ENCODE measurements at places on chromosomes 2 and 18.

DNA sequence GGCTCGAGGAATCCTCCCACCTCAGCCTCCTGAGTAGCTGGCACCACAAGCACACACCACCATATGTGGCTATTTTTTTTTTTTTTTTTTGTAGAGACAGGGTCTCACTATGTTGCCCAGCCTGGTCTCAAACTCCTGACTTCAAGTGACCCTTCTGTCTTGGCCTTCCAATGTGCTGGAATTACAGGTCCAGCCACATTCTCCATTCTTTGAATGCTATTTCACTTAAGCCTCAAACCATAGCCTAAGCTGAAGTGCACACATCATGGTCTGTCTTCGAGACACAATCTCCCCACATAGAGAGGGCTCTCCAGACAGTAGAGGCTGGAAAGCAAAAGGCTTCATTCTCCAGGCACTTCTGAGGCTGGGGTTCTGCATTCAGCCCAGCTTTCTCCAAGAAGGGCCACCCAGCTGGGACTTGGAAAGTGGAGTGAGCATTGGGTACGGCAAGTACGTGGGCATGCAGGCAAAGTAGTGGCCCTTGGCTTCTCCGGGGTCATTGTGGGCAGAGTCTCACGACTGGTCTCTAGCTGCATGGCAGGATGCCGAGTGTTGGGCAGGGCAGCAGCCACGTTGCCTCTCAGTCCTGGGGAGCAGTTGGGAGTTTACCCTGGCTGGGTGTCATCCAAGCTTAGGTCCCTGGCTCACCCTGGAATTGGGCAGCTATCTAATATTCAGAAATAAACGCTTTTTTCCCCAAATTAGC lies 78.2 kb upstream of the SMAD7 start:
- H3K4me1 ChIP-seq: no peaks in the 10 kb centered on the region
- no peak for DNase-seq
- no peaks in the 10 kb centered on the region for H3K27me3 ChIP-seq
- H3K4me3 ChIP-seq: no peak overlapping the region
- no peak overlapping the region for H3K27ac ChIP-seq

DNA sequence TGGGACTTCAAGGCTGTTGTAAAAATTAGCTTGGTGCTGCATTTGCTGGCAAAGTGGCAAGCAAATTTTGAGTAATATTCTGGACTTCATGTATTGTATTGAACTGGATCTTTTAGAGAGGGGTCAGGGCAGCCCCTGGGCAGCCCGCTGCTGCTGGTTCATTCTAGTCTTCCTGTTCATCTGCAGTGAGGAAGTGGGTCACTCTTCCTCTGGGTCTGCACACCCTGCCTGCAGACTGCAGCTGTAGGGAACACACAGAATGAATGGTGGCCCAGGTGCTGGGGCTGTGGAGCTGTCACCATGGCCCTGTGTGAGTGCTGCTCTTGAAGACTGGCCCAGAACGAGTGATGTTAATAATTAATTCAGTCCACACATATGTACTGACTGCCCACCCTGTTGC lies 9.4 kb downstream of the SH3RF3 start:
- no peak overlapping the region for H3K27ac ChIP-seq
- no peak for DNase-seq
- peaks cover 46% of the 10 kb centered on the region for H3K4me1 ChIP-seq
- H3K27me3 ChIP-seq: no peaks in the 10 kb centered on the region
- H3K4me3 ChIP-seq: no peak overlapping the region

DNA sequence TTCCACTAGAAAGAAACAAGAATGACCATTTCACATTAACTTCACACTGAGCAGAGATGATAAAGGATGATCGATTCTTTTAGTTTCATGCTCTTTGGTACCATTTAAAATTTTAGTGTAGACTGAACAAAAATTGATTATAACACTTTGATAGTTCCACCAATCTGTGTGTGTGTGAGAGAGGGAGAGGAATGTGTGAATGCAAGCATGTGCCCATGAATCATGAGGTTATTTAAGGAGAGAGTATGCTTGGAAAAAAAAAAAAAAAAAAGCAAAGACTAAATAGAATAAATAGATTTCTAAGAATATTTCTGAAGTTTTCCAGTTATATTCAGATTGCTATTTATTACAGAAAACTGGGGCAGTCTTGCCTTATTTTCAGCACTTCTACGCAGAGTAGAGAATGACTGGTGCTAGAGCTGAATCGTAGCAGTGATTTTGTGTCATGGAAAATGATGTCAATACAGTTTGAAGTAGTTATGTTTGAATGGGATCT lies 900.8 kb downstream of the SLC4A3 start:
- no peaks in the 10 kb centered on the region for H3K4me1 ChIP-seq
- DNase-seq: no peak
- H3K36me3 ChIP-seq: no peaks in the 10 kb centered on the region
- no peak overlapping the region for H3K27ac ChIP-seq

DNA sequence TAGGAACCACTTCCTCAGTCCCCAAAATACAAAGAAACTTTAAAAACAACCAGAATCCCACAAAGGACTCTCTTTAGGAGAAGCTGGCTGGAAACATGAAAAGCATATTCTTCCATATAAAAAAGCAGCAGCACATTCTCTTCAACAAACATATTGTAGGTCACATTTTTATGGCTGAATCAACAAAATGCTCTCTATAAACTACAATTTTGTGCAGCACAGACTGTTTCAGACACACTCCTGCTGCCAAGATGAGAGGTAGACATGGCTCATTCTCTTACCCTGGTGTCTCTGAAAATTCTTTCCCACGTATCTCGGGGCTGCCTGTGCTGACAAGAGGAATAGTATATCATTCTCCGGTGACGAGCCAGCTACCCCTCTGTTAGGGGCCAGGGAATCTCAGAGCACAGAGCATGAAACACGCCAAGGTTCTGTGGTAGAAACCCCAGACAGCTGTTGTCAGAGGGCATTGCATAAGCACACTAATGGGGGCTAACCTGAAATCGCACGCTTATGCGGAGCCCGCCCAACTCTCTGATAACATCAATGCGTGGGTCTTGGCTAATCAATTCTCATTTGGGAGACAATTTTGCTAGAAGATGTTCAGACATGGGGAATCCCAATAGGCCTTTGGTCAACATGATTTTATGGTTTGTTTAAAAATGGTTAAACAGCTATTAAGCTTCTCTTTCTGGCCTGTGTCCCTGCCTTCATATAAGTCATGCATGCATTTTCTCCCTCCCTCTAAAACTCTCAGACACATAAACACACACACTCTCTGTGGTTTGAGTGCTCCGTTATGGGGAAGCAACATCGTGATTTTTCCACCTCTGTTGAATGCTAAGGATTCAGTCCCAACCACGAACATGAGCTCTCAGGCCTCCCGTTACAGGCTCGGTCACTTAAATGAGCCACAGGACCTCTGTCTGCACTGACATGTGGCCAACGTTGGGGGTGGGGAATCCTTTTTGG lies 177.5 kb downstream of the INO80D start:
- H3K27ac ChIP-seq: no peak overlapping the region
- no peak for DNase-seq
- H3K36me3 ChIP-seq: no peaks in the 10 kb centered on the region

GRCh38 chr18:39318008-39318407 lies 1752.4 kb upstream of the CELF4 start:
- no peak overlapping the region for H3K27ac ChIP-seq
- no peak overlapping the region for H3K4me3 ChIP-seq
- H3K27me3 ChIP-seq: no peaks in the 10 kb centered on the region
- H3K36me3 ChIP-seq: no peaks in the 10 kb centered on the region
- no peak for DNase-seq
- H3K4me1 ChIP-seq: no peaks in the 10 kb centered on the region

All from Panc1 (cell line).